ENCODE measurements at places on chromosomes 2 and 18.
A peak's percentile ranks its signal among the peaks of the same experiment; 100 is the strongest.

DNA sequence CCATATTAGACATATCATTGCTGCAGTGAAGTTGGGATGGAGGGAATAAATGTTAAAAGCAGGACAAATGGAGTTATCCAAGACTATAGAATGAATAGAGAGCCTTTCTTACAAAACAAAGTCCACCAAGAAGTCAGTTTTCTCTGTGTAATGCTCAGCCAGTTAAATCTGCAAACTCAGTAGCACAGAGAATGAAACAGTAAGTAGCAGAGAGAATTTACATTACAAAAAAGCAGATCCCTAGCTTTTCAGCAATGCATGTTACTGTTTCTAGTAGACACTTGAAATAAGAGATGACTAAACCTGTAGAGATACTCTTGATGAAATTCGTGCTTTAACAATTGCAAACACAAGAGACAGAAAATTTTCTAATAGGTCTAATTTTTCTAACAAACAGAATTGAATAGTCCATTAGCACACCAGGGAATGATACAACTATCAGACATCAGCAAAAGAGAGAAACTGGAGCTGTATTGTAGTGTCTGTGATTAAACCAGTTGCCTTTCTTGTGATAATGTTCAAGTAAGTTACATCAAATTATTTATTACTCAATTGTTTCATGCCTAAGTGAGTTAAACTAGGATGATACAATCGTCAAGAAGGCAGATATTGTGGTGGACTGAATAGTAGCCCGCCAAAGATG lies 322.2 kb upstream of the DDX18 start:
- DNase-seq, result no peak

DNA sequence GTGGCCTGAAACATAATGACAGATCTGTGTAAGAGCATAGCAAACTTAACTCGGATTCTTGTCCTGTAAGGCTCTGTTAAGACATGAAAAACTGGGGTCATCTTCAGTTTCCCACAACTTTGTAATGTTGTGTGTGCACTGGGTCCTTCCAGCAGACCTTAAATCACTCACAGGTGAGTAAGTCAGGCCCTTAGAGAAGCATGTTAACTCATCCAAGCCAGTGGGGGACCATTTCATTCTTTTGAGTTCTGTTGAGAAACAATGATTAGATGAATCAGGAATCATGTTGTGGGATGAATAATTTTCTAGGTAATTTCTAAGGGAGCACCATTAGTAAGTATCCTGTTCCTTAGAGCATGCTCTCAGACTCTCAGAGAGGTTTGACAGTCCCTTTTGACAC lies 167.1 kb downstream of the ESCO1 start:
- no peak for DNase-seq

DNA sequence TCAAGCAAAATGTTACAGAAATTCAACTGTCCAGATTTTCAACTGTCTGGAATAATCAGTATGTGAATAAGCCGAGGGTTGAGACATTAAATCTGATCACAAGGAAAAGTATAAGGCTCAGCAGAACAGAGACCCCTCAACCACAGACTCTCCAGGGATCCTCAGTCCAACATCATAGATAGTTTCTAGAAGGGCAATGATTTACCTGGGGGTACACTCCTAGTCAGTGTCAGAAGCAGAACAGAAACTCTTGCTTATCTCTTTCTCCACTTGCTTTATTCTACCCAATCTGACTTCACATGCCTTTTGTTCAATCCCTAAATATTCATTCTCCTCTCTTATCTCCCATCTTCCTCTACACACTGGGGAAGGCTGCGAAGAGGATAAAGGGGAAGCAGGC lies 36.4 kb downstream of the ICOS start:
- DNase-seq, result no peak

DNA sequence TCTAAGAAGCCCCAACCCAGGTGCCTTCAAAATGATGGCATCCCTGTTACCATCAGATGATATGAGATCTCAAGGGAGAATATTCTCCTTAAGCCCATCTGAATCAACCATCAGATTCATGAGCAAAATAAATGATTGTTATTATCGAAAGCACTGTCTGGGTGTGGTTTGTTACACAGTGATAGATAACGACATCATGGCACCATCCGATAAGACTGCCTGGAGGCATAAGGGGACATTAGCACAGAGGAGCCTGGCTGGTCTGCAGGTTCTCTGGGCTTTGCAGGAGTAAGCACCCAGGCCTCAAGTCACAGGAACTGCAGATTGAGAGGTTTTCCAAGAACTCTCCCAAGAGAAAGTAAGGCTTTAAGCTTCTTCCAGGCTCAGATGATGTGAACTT lies 15.6 kb downstream of the BMP10 start:
- DNase-seq, result no peak

DNA sequence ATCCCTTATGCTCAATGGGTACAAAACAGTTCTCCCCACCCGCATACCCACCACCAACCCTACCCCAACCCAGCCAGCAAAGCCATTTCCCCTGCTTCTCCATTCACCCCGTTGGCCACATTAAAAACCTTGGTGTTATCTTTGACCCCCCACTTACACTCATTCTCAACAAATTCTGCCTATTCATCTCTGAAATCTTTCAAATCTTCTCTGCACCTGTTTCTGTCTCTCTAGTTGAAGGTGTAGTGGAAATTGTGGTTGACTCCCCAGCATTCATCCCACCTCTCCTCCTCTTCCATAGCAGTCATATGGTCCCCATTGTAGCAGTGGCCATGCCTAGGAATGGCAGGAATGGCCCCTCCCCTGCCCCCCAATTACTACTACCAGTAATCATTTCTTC lies 20.5 kb upstream of the TET3 start:
- no peak for DNase-seq

- no peak for DNase-seq
These were observed 15.7 kb downstream of the PLEKHB2 start for GRCh38 chr2:131120815-131121317.

DNA sequence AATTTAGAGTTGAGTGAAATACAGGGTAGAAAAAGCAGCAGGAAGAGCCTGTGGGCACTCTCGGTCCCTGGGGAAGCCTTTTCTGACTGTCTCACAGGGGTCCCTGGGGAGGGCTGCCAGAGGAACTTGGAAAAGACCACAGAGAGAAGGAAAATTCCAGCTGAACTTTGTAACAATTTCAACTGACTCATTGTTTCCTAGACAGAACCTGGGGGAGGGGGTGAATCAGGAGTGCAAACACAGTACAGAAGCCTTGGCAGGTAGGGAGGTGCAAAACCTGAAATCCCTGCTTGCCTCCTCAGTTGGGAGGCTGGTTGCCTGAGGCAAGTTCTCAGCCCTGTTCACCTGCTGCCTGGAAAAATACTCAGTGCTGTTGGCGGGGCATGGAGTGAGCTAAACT lies 106.8 kb downstream of the GRB14 start:
- DNase-seq, result no peak

- DNase-seq, result no peak
These were observed 460.5 kb upstream of the TRIB2 start for GRCh38 chr2:12256206-12256605.

- DNase-seq, result no peak
These were observed 1.3 kb downstream of the KCMF1 start for GRCh38 chr2:84972207-84972783.

- DNase-seq, result no peak
These were observed 62.8 kb downstream of the INO80D start for GRCh38 chr2:206023183-206023582.

DNA sequence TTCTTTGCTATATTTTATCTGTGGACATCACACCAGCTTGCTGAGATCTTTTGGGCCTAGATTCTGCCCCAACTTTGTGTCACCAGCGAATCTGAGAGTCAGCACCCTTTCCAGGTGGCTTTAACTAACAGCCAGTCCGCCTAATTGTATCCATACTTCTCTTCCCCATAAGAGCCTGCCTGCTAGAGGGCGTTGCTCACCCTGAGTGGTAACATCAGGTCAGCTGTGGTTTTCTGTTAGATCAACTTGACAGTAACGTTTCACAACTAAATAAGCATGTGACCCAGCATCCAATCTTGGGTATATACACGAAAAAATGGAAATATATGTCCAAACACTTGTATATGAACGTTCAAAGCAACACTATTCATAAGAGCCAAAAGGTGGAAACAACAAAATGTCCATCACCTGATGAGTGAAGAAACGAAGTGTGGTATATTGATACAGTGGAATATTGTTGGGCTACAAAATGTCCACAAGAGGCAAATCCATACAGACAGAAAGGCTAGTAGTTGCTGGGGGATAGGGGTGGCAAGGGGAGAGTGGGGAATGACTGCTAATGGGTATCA lies 24.9 kb downstream of the EFHD1 start:
- DNase-seq, result no peak

DNA sequence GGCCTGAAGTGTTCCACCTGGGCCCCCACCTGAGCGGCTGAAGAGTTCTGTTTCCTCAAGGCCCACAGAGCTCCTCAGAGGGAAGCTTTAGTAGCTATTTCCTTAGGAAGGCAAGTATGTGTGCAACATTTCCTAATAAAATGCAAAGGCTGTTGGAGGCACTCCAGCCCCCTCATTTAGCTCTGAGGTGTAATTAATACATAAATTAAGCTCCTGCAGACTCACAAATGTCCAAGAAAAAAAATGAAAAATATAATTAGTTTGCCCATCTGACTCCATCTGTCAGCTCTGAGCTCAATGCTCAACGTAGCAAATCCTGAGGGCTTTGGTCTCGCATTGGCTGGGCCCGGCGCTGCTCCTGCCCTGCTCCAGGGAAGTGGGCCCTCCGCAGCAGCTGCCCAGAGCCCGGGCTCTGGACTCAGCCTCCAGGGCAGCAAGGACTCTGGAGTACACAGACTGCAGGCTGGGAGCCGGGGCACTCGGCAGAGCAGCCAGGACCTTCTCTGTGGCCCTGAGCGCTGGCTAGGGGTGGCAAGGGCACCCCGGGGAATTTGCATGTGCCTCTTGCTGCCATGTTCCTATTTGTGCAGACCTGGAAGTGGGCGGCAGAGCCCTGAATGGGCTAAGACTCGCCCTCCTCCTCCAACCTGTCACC lies 23.4 kb upstream of the C1QL2 start:
- DNase-seq, result no peak

GRCh38 chr2:60413814-60414168 lies 139.7 kb downstream of the BCL11A start:
- no peak for DNase-seq

DNA sequence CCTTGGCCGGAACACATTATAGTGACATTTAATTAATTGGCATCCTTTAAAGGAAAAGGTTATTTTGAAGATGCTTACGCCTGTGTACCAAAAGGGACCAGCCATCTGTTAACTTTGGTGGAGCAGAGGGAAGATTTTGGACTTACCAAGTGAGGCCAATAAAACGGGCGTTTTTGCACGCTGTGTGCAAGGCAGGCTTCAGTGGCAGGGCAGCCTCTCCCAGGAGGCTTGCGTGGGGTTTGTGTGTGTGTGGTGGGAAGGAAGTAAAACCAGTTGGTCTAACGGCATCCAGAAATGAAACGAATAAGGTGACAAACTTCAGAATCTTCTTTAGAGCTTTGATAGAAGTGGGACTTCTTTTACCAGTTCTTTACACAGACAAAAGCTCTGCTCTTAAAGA lies 191.7 kb downstream of the PRKCE start:
- no peak for DNase-seq

DNA sequence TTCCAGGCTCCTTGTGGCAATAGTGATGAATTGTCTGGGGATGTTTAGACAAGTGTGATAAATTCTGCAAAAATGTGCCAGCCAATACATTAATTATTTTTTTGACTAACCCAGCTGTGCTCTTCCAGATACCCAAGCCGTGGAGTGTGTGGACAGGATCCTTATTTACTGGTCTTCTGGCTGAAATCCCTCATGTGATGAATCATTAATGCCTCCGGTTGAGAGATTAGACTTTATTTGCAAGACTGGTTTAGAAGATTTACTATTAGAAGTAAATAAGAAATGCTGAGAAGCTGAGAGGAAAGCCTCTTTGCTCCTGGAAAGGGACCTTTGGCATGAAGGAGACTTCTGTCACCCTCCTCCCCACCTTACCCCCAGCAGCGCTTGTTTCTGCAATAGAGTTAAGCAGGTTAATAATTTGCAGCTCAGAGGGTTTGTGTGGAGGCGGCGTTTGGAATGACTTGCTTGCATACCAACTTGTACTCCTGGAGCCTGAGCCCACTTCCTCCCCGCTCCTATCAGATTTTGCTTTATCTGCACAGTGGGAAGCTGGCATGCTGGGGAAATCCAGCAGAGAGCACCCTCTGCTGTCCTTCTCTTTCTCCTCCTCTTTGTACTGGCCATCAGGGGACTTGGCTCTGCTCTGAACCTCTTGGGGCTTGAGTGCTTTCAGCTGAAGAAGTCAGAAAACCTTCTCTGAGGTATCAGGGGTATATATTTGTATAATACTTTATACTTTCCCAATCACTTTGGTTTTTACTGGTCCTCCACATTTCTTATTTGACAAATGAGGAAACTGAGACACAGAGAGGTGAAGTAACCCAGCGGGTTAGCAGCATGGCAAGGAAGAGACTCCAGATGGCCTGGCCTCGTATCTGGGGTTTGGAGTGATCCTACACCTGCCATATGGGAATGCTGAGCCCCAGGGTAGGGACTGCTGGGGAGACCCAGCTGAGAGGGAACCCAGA lies 16.3 kb downstream of the SLC3A1 start:
- no peak for DNase-seq

- peak; percentile 62 for DNase-seq
These were observed 84.8 kb downstream of the SH3RF3 start for GRCh38 chr2:109213646-109214433.

GRCh38 chr2:198930170-198930569 lies 527.6 kb downstream of the SATB2 start:
- no peak for DNase-seq

- DNase-seq, result no peak
These were observed 66.6 kb downstream of the MYOM1 start for GRCh38 chr18:3153107-3153704.

DNA sequence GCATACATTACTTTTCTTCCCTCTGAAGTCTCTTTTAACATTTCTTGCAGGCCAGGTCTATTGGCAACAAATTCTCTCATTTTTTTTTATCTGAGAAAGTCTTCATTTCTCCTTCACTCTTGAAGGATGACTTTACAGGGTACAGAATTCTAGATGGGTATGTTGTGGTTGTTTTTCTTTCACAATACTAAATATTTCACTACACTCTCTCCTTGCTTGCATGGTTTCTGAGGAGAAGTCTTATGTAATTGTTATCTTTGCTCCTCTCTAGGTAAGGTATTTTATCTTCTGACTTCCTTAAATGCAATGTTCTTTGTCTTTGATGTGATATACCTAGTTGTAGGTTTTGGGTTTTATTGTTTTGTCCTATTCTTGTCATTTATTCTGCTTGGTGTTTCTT lies 371.1 kb downstream of the FIGN start:
- no peak for DNase-seq

- DNase-seq, result no peak
These were observed 110.7 kb upstream of the PPP1CB start for GRCh38 chr2:28640908-28641300.

DNA sequence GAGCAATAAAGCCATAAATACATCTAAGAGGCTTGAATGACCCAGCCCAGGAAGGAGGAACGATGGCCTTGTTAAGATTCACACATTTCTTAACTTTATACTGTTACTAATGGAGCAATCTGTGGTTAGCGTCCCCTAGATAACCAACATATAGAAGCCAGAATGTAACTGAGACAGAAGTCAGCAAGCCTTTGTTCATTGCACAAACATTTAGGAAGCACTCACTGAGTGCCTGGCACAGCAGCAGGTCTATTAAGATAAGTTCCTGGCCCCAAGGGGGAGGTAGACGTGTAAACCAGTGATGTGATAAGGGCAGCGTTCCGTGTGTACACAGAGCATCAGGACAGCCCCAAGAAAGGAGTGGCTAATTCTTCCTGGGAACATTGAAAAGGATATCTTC lies 63.6 kb upstream of the ATL2 start:
- no peak for DNase-seq

Data from stimulated activated CD4-positive, alpha-beta T cell treated with anti-CD3 and anti-CD28 coated beads, Interleukin-4, amount 100 ng/mL, for 4 hours (primary cell).